ENCODE measurements at places on chromosomes 1 and 21.
A peak's percentile ranks its signal among the peaks of the same experiment; 100 is the strongest.

- no peak for DNase-seq
These were observed 128.2 kb downstream of the ATG4C start for GRCh38 chr1:62912028-62912638.

- DNase-seq = no peak
These were observed 64.7 kb upstream of the ACTRT2 start for GRCh38 chr1:2956576-2956975.

- DNase-seq = no peak
These were observed 16.0 kb downstream of the MIXL1 start for GRCh38 chr1:226239421-226239820.

GRCh38 chr1:148315071-148315811 is 163.2 kb upstream of the NBPF11 start:
- DNase-seq = no peak

- peak; percentile 79 for DNase-seq
These were observed at the start of gene UBE2G2 for GRCh38 chr21:44801468-44802395. TSS of gene UBE2G2 (minus strand) at chr21:44801820. CDS start at chr21:44801748, 72 bp downstream.

GRCh38 chr1:211330282-211330936 is 3.8 kb downstream of the TRAF5 start:
- DNase-seq = no peak

DNA sequence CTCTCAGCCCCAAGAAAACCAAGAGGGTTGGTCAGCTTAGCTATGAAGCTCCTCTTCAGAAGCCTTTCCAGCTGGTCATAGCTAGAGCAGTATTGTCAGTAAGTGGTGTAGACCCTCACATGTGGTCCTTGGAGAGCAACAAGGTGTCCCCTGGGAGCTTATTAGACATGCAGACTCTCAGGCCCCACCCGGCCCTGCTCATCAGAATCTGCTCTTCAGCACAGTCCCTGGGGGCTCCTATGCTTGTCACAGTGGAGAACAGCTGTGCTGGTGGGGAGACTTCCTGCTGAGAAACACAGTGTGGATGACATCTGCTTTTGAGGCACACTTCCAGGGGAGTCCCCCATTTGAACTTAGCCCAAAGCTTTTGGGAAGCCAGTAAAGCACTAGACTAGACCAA is 21.9 kb upstream of the NEK2 start:
- no peak for DNase-seq

- no peak for DNase-seq
These were observed 748 bp downstream of the PDZK1IP1 start for GRCh38 chr1:47188791-47189785.

GRCh38 chr1:182614796-182615454 is 10.7 kb upstream of the RGS16 start:
- peak; percentile 53 for DNase-seq

- DNase-seq = no peak
These were observed 35.1 kb downstream of the RXRG start for GRCh38 chr1:165409657-165410358.

- DNase-seq = no peak
These were observed 269.9 kb upstream of the C1orf174 start for GRCh38 chr1:4169991-4170390.

DNA sequence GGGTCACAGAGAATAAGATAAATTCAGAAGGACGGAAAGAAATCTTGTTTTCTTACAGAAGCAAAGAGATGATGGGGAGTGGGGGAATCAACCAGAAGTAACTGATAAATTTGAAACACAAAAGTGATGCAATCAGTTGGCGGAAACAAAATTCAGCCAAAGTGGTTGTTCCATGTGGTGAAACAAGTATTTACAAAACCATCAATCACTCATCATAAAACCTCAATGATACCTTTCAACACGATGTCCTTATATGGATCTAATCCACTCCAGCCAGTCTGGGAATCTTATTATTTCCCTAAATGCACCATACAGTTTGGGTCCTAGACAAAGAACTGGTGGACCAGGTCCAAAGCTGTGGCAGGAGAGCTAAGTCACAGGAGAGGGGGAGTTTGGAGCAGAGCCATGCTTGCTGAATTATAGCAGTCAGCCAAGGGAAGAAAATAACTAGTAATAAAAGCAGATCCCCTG is 303.8 kb upstream of the LRRC7 start:
- no peak for DNase-seq

DNA sequence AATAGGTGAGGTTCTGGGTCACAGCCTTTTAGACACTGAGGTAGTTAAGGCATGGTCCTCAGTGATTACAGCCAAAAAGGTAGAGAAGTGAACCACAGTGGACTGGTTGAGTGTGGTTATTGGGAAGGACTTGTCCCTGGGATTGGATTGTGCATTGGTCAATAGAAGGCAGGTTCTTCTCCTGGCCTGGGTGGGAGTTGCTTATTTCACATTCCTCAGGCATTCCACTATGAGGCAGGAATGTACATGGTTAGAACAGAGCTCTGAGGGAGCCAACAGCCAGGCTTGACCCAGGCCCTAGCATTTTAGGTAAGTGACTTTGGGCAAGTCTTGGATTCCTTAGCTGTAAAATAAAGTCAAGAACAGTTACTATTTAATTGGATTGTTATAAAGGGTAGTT is 97.9 kb upstream of the MARK1 start:
- DNase-seq = no peak

DNA sequence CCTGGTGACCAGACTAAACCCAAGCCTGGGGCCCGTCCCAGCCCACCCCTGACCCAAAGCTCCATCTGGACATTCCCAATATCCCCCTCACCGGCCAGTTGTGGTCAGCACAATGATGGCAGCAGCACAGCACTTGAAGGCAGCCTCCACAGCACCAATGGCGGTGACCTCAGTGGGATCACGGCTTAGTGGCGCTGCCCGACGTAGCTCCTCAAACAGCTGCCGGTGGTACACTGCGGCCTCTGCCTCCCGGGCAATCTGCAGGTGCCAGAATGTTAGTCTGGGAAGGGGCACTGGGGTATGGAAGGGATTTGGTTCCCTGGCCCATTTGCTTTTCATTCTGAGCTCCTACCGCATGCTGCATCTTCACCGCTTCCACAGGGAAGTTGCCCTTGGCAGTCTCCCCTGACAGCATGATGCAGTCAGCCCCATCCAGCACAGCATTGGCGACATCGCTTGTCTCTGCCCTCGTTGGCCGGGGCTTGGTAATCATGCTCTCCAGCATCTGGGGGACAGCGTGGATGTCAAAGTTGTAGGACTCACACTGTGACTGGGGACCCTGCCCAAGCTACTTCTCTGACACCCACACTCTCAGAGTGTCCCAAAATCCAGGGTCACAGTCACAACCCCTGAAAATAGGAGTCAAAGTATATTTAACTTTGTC is 8.0 kb downstream of the PKLR start:
- no peak for DNase-seq

DNA sequence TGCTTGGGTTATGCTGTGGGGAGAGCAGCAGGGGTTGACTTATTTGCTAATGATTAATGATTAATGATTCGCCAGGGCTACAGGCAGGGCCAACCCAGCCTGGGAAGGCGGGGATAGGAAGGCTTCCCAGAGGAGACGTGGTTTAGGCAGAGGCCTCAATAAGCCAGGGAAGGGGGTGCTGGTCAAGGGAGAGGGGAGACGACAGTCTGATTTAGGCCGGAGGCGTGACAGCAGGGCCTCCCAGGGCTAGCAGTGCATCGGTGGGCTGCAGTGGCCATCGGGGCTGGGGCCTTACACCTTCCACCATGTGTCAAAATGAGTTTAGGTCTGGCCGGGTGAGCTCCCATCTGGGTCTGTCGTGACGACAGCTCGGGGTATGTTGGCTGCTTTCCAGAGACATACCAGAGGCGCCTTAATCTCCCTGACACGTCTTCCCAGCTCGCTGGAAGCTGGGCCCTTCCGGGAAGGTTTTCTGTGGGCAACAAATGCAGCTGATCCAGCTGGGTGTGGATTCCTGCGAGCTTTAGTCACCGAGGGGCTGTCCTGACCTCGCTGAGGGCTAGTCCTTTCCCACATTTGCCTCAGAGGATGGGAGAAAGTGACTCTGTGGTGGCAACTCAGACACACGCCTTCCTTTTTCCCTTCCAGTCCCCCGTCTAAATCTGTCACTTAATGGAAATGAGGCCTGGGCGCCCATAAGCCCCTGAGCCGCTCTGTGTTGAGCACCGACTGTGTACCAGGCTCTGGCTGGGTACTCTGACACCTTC is 3.7 kb upstream of the SLC1A7 start:
- DNase-seq = no peak

GRCh38 chr21:36704958-36705678 is 6.2 kb downstream of the SIM2 start:
- no peak for DNase-seq

DNA sequence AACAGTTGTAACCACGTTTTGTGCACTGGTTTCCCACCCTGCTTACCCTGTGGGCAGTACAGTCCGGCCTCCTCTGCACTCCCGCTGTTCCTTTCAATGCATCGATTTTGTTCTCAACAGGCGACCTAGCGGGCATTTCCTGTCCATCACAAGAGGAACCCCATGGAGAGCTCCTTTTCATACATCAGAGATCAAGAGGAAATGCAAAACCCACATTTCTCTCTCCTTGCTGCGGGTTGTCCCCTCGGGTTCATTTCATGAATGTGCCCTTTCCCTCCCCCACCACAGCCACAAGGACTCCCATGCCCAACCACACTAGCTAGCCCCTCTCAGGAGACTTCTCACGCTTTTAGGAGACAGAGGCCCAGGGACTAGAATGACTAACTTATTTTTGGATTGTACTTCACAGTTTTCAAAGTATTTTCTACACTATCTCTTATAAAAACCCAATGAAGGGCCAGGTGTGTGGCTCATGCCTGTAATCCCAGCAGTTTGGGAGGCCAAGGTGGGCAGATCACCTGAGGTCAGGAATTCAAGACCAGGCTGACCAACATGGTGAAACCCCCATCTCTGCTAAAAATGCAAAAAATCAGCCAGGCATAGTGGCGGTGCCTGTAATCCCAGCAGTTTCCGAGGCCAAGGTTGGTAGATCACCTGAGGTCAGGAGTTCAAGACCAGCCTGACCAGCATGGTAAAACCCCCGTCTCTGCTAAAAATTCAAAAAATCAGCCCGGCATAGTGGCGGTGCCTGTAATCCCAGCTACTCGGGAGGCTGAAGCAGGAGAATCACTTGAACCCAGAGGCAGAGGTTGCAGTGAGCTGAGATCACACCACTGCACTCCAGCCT is 18.4 kb downstream of the ATP1A4 start:
- DNase-seq = no peak

DNA sequence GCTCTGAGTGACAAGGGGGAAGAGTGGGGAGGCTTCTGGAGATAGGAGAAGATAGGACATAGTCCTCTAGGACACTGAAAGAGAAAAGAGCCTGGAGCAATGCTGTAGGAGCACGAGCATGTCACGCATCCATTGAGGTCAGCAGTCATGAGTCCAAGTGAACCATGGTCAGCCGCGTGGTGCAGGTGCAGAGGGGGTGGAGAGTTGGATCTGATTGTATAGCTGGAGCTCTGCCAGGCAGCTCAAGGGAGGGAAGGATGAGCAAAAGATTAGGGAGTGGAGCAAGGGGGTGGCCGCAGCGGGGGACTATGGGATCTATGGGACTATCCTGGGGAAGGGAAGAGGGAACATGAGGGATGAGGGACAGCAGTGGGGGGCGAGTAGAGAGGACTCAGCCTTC is 14.0 kb downstream of the PADI1 start:
- no peak for DNase-seq

GRCh38 chr1:30402031-30402430 is 321.4 kb downstream of the MATN1 start:
- no peak for DNase-seq

DNA sequence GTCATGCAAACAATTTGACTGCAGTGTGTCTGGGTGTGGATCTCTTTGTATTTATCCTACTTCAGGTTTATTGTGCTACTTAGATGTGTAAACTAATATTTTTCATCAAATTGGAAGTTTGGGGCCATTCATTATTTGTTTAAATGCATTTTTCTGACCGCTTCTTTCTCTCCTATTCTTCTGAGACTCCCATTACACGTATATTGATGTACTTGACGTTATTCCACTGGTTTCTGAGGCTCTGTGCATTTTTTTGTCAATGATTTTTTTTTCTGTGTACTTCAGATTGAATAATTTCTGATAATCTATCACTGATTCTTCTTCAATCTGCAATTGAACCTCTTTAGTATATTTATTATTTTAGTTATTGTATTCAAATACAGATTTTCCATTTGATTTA is 276.8 kb downstream of the RYR2 start:
- no peak for DNase-seq

GRCh38 chr1:29632806-29633615 is 396.7 kb downstream of the PTPRU start:
- DNase-seq = no peak

DNA sequence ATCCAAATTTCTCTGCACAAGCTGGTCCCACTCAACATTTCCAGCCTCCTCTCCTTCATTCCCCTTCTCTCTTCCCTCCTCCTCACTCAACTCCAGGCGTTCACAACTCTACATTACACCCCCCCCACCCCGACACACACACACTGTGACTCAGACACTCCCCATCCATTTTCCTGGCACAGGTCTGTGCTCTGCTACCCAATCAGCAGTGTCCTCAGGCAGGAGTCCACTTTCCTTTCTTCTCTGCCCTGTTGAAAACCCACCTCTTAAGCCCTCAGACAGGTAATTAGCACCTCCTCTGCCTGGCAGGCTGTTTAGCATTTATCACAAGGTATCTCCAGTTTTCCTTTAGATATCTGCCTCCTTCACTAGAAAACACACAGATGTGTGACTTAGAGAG is 8.8 kb upstream of the LMX1A start:
- DNase-seq = no peak

- no peak for DNase-seq
These were observed 134.5 kb downstream of the SMYD3 start for GRCh38 chr1:246372559-246372958.

Measured in stimulated activated CD4-positive, alpha-beta T cell treated with anti-CD3 and anti-CD28 coated beads, Interleukin-4, amount 100 ng/mL, for 48 hours (primary cell).